ENCODE measurements at places on chromosomes 5 and 9.

DNA sequence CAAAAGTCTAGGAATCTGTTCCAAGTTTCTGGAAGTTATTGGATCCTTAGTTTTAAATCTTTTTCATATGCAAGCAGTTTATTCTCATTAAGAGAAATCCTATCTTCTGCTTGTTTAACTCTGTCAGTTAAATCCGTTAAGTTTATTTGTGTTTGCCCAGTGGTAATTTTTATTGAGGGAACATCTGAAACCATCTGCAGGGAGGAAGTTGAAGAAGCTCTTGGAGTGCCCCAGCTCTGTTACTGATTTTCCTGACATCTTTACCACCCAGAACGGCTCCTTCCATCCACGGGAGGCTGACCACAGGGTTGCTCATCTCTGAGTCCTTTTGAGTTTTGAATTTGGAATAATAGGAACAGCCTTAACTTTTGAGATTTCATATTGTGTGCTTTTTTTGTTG, 99.9 kb upstream of the ZNF618 start:
- no peak for DNase-seq

DNA sequence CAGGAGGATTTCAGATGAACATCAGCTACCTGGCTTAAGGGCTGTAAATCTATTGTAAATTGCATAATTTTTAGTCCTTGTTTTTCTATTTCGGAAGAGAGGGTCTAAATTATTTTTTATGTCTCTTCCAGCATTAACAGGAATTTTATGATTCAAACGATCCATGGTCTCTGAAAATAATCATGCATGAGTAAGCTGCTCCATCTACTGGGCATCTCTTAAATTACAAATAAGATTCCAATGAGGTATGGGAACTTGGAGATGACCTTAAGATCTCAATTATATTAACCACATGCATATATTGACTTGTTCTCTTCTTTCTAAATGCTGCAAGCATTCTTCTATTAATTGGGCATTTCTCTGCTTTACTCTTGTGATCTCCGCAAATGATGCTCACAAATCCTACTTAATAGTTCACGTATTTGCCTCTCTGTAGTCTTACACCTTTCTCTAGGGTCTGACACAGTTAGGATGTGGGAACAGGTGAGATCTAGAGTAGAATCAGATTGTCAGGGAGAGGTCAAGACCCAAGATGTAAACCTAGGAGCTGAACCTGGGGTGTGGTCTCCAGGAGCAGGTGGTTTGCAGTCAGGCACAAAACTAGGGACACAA, 86.9 kb downstream of the NUDT12 start:
- no peak for DNase-seq

GRCh38 chr5:103258957-103259704, 568 bp downstream of the MACIR start:
- DNase-seq = no peak

DNA sequence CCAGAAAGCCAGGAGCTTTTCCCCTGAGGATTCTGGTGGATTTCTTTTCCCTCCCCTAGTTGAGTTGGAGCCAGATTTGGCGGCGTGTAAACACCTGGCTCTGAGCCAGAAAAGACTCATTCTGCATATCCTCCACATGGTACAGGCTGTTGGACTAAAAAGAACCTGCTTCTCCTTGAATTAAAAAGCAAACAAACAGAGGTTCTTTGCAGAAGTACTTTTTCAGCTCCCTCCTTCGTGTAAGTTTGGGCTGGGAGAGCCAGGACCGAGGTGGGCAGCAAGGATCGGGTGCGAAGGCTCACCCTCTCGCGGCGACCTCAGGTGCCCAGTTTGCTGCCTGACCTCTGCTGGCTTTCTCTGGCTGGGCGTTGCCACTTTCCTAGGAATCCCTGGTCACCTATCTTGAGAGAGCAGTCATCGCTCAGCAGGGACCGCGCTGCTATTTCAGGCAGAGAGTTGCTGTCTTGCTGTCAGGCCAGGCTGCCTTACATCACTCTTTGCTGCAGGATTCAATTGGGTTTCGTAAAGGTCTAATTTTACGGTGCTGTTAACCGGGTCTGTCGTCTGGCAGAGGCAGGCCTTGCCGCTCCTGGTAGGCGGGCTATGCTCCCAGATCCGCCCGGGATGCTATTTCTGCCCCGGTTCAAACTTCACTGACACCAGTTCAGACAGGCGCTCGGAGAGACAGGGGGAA, 3.2 kb downstream of the PAPPA start:
- DNase-seq = peak; percentile 64

DNA sequence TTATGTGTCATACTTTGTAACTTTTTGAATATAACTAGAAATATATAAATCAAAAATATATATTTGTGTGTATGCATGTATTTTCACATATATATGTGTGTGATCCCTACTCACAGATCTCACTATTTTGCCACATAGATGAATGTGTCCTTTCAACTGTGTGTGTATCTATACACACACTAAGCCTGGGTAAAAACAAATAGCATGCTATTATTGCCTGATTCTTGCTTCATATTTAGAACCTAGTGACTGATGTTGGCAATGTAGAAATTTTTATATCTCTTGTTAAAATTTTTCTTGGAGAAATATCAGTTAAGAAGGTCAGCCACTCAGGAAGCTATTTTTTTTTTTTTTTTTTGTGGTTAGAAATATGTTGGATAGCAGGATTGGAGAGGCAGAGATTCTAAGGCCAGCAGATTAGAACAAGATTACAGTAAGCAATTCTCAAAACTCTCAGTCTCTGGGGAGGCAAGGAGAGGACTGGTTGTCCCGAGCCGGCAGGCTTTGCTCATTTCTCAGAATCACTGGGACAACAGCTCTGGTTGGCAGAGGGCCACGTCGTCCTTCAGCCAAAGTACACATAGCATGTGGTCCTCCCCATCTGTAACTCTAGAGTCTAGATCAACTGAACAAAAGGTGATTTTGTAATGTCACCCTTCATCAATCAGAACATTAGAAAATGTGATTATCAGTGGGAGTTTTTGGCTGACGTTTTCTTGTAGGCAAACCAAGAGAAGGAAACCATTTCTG, 19.7 kb downstream of the C6 start:
- DNase-seq = no peak

DNA sequence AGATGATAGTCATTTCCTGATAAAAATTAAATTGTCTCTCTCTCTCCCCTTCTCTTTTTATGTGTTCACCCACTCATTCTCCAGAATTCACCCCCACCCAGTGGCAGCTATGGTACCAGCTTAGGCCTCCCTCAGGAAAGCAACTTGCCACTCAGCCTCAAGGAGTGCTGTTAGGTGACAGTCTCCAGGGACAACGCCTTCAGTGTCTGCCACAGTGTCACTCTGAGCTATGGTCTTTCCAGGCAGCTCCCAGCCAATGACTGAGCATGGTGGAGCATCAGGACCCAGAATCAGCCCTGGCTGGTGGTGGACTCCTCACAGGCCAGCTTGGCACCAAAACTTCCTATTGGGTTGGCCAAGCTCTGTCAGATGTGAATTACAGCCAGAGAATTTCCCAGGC, 140.9 kb upstream of the PIK3R1 start:
- DNase-seq = no peak

- no peak for DNase-seq
Measured at GRCh38 chr5:79727451-79728355, 38.1 kb downstream of the CMYA5 start.

DNA sequence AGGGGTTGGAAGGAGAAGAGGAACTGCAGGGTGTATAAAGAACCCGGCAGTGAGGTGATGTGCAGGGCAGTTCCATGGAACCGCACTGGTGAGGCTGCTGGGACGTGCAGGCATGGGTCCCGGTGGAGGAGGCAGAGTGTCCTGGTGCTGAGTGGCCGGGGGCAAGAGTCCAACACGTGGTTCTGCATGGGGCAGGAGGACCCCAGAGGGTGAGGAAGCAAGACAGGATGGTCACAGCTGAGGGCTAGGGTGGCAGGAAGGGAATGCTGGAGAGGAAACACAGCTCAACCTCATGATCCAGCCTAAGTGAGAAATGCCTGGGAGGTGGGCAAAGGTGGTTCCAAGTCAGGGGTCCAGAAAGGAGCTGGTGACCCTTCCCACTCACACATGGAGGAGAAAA, 87.2 kb downstream of the S1PR3 start:
- DNase-seq = no peak

DNA sequence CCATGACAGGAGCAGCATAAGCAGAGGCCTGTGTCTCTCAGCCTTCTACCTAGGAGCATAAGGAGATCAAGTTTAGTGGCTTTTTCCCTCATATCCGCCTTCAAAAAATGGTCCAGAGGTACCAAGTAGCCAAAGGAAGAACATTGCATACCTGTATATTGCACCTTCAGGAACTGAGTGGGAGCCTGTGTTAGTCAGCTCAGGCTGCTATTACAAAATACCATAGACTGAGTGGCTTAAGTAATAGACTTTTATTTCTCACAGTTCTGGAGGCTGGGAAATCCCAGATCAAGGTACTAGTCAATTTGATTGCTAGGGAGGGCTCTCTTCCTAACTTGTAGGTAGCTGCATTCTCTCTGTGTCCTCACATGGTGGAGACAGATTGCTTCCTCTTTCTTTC, 597.4 kb upstream of the PTGER4 start:
- no peak for DNase-seq

DNA sequence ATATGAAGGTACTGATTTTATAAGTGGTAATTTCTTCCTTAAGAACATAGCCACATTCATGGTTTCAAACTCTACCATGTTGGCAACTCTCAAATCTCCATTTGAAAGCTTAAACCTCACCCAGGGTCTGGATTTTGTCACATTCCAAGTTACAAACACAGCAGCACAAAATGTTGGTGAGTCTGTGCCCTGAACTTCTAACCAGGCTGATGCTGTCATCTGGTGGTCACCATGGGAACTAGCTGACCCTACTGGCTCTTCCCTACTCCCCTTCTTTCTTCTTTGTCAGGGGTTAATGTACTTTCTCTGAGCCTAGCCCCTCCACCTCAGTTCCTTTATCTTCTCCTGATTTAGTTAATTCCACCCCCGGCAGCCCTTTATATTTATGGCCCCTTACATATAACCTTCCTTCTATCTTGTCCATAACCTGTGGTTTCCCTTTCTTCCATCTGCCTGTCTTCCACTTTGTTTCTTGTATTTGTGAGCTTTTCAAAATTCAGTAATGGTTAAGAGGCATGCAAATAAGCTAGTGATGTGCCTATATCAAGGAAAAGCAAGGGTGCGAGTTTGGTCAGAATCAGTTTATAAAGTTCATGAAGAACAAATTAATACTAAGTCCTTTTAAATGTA, 35.9 kb downstream of the TGFBR1 start:
- DNase-seq = no peak

- no peak for DNase-seq
Measured at GRCh38 chr9:111843971-111844370, 49.2 kb upstream of the SHOC1 start.

DNA sequence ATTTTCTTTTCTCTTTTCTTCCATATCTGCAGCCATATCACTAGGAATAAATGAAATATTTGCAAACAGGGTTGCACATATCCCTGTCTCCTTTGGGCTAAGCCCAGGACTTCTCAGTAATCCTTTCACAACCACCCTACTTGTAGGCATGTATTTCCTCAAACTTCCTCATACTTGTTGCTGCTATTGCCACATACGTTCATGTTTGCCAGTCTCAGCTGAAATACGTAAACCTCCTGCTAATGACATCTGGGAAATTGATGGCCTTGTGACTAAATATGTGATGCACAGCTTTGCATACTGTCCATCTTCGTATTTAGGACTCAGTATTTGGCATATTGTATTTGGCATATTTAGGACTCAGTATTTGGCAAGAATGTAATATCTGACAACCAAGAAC, 224.6 kb downstream of the PLK2 start:
- no peak for DNase-seq

GRCh38 chr5:175701797-175702196, 43.9 kb downstream of the HRH2 start:
- DNase-seq = no peak

GRCh38 chr9:23777328-23777727, 48.7 kb downstream of the ELAVL2 start:
- DNase-seq = no peak

GRCh38 chr5:152376886-152377285, 28.2 kb downstream of the NMUR2 start:
- no peak for DNase-seq

DNA sequence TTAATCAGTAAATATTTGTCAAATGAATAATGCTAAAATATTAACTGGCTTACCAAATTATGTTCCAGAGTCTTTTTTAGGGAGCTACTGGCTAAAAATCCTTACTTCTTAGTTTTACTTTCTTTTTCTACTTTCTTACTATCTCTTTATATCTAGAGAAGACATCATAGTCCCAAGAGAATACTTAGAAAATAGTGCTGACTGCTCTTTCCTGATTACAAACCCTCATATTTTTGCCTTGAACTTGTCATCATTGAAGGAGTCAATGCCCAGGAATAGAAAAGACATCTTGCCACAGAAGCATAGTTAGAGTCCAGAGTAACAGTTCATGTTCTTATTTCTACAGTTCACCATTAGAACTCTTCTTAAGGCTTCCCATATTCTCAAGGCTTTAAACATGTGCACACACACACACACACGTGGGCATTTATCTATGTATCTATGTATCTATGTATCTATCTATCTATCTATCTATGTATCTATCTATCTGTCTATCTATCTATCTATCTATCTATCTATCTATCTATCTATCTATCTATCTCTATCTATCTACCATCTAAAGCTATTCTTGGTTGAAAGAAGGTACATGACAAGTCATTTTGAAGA, 654.3 kb downstream of the ANXA1 start:
- no peak for DNase-seq

DNA sequence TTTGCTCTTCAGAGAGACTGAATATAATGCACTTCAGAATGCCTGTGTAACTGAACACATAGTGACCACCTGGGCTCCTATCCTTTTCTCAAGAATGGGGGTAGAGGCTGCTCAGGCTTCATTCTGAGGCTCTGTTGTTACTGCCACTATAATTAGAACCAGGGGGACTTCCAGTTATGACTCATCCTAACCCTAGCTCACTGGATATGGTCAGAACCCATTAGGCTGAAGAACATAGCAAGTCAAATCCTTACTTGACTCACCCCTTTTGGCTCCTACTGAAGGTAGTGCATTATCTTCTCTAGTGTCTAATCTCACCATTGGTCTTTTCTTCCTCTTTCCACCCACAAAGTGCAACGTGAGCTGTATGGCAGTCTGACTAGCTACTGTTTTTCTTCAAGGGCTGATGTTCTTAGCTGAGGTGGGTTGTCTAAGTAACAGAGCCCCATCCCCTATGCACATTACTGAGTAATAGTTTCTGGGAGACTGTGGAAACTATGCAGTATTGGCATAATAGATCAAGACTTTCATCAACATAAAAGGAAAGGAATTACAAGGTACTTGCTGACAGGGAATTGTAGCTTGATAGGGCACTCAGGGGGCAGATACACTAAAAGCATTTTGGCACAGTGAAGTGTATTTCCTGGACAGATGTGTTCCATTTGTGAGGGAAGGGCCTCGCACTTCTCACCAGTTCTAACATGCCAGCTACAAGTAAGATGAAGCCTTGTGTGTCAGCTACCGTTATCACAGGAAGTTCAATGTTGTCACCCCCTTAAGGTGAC, 431.0 kb upstream of the MEF2C start:
- peak; percentile 55 for DNase-seq

DNA sequence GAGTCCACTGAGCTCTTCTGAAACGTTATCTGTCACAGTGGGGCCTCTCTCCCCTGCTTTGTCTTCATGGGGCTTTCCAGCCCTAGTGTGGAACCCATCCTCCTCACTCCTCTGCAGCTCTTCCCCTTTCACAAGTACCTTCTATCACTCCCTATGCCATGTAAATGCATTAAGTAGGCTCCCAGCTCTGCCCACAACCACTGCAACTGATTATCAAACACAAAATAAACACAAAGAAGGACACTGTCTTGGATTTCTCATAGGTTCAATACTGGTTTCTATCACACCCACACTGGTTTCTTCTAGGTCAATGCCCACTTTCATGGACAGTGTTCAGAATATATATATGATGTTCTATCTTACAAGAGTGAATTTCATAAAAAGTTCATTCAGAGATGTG, 139.4 kb downstream of the GNAQ start:
- DNase-seq = no peak

Data from BJ (cell line).